ENCODE measurements at places on chromosomes 4 and X. TPM values are rescaled to one million over a fixed set of nuclear protein-coding genes. Genes with fewer than 3 reads are reported as not detected.

GRCh38 chr4:105140684-105141490 is 5.8 kb upstream of the TET2 start:
- no peaks in the 10 kb centered on the region for H3K27me3 ChIP-seq
- H3K4me3 ChIP-seq = no peak overlapping the region
- DNase-seq = peak; percentile 56
- no peaks in the 10 kb centered on the region for H3K36me3 ChIP-seq
- H3K4me1 ChIP-seq = no peaks in the 10 kb centered on the region

- H3K4me1 ChIP-seq = no peaks in the 10 kb centered on the region
- DNase-seq = no peak
- H3K27me3 ChIP-seq = no peaks in the 10 kb centered on the region
- H3K36me3 ChIP-seq = no peaks in the 10 kb centered on the region
- no peak overlapping the region for H3K27ac ChIP-seq
- H3K4me3 ChIP-seq = no peak overlapping the region
Measured at GRCh38 chr4:149055624-149056023, 613.4 kb upstream of the NR3C2 start.

DNA sequence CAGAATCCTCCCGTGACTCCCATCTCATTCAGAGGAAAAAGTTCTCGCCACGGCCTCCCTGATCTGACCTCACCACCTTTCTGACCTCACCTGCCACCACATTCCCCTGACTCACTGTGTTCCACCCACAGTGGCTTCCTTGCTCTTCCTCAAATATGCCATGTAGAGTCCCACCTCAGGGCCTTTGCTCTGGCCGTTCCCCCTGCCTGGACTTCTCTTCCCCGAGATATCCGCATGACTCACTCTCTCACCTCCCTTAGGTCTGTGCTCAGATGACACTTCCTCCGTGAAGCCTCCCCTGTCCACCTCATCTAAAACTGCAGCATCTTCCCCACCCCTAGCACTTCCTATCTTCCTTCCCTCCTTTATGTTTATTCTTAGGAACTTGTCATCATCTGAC is 7.2 kb upstream of the TSPYL2 start:
- no peaks in the 10 kb centered on the region for H3K27me3 ChIP-seq
- H3K4me1 ChIP-seq = no peaks in the 10 kb centered on the region
- H3K4me3 ChIP-seq = no peak overlapping the region
- H3K36me3 ChIP-seq = no peaks in the 10 kb centered on the region
- DNase-seq = no peak

Gene PABPC1L2B
- total RNA-seq = not detected

Gene NAA11
- 0.12 TPM for total RNA-seq

Gene PARM1
- 128 TPM for total RNA-seq

Gene ARHGEF9
- 47.9 TPM for total RNA-seq

DNA sequence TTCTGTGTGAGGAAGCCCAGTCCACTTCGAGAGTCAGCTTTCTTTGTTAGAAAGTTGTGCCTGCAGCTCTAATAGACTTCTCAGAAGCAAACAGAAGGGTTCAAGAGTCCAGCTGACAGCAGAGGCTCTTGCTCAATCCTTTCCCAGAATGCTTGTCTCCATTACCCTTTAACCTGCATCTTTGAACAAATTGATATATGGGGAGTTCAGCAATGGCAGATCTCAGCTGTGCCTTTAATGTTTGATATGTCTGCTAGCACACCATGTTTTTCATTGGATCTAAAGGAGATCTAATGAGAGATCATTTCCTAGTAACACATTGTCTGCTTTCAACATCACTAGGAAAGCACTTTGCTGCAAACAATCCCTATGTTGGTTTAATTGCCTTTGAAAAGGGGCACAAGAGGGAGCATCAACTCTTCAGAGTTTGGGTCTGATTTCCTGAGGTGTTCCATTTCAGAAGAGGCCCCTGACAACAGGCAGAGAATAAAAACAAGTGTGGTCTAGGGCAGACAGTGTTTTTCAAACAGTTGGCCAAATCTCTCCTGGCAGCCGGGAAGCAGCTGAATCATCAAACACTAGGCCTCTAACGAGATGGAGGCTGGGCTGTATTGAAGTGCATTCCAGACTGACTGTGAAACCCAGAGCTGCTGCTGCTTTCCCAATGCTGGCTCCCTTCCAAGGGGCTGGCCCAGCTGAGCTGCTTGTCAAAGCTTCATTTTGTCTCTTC is 55.5 kb downstream of the LUZP4 start:
- H3K27ac ChIP-seq = peak overlapping the region; percentile 75
- DNase-seq = peak; percentile 100
- H3K4me3 ChIP-seq = peak overlapping the region; percentile 24
- H3K4me1 ChIP-seq = peaks cover 15% of the 10 kb centered on the region
- no peaks in the 10 kb centered on the region for H3K27me3 ChIP-seq

GRCh38 chr4:59570860-59571476 is 1629.2 kb upstream of the ADGRL3 start:
- H3K27me3 ChIP-seq = no peaks in the 10 kb centered on the region
- peak overlapping the region; percentile 65 for H3K27ac ChIP-seq
- peaks cover 11% of the 10 kb centered on the region for H3K4me1 ChIP-seq
- DNase-seq = peak; percentile 67

Gene PNMA6A
- total RNA-seq = not detected

Gene ZDHHC15
- total RNA-seq = 0.67 TPM

- no peaks in the 10 kb centered on the region for H3K4me1 ChIP-seq
- H3K36me3 ChIP-seq = no peaks in the 10 kb centered on the region
- no peak overlapping the region for H3K4me3 ChIP-seq
Measured at GRCh38 chr4:189162073-189162789, 778.4 kb upstream of the FRG1 start.

DNA sequence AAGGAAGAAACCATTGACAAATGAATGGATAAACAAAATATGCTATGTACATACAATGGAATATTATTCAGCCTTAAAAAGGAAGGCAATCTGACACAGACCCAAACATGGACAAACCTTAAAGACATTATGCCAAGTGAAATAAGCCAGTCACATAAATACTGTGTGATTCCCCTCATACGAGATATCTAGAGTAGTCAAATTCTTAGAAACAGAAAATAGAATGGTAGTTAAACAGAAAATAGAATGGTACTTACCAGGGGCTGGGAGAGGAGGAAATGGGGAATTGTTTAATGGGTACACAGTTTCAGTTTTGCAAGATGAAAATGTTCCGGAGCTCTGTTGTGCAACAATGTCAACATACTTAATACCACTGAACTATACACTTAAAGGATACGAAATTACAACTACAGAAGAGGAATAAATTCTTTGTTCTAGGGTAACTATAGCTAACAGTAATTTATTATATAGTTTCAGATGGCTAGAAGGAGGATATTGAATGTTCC is 47.8 kb upstream of the DUSP21 start:
- no peak overlapping the region for H3K4me3 ChIP-seq
- no peak overlapping the region for H3K27ac ChIP-seq
- no peaks in the 10 kb centered on the region for H3K27me3 ChIP-seq
- H3K4me1 ChIP-seq = no peaks in the 10 kb centered on the region

Gene ESX1
- not detected for total RNA-seq

Gene PYURF
- total RNA-seq = 155 TPM

DNA sequence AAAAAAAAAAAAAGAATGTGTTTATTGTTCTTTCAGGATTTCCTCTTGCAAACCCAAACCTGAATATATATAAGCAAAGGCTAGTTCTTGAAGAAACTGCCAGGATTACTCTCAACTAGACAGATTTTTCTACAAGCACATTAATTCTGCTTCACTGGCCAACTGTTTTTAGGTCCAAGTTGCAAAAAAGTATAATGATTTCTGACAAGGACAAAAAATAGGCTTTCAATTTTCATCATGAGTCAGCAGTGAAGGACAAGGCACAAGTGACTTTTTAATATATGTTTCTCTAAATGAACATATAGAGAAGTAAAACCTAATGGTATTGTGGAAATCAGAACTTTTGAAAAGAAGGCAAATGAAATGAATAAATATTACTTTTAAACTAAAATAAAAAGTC is 73.7 kb downstream of the ELOVL6 start:
- H3K27me3 ChIP-seq = no peaks in the 10 kb centered on the region
- no peaks in the 10 kb centered on the region for H3K36me3 ChIP-seq
- H3K27ac ChIP-seq = no peak overlapping the region
- peaks cover 4% of the 10 kb centered on the region for H3K4me1 ChIP-seq
- DNase-seq = no peak
- H3K4me3 ChIP-seq = no peak overlapping the region

Gene PGK1
- 354 TPM for total RNA-seq

Gene YIPF6
- total RNA-seq = 34.2 TPM

- H3K4me1 ChIP-seq = no peaks in the 10 kb centered on the region
- no peaks in the 10 kb centered on the region for H3K27me3 ChIP-seq
- no peaks in the 10 kb centered on the region for H3K36me3 ChIP-seq
- no peak overlapping the region for H3K27ac ChIP-seq
- H3K4me3 ChIP-seq = no peak overlapping the region
- no peak for DNase-seq
Measured at GRCh38 chr4:101163936-101164335, 183.4 kb downstream of the PPP3CA start.

DNA sequence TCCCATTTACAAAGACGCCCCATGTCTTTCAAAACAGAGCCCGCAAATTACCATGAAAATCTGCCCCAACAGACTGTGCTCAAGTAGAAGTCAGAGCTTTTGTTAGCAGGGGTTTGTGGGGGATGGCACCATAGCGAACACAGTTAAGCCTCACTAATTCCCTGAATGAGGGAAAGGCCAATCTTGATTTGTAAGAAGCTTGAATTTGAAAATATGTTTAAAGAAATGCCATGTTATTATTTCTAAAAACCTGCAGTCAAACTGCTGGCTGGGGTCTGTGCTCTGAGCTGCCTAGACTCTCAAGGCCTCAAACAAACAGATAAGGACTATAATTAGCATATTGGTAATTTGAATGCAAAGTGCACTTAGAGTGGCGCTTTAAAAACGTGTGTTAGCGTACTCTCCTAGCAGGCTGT is 9.4 kb upstream of the PAK3 start:
- peak overlapping the region; percentile 6 for H3K27ac ChIP-seq
- no peaks in the 10 kb centered on the region for H3K36me3 ChIP-seq
- H3K4me1 ChIP-seq = peaks cover 19% of the 10 kb centered on the region
- H3K27me3 ChIP-seq = no peaks in the 10 kb centered on the region
- DNase-seq = peak; percentile 56

- no peaks in the 10 kb centered on the region for H3K27me3 ChIP-seq
- peaks cover 22% of the 10 kb centered on the region for H3K4me1 ChIP-seq
- H3K36me3 ChIP-seq = peaks cover 75% of the 10 kb centered on the region
- no peak overlapping the region for H3K4me3 ChIP-seq
- peak; percentile 87 for DNase-seq
Measured at GRCh38 chr4:186606591-186606992, 51.2 kb upstream of the MTNR1A start.

GRCh38 chrX:15475021-15475420 is 18.1 kb downstream of the PIR start:
- H3K27me3 ChIP-seq = no peaks in the 10 kb centered on the region
- no peak overlapping the region for H3K4me3 ChIP-seq
- no peak overlapping the region for H3K27ac ChIP-seq
- H3K36me3 ChIP-seq = no peaks in the 10 kb centered on the region
- no peak for DNase-seq

DNA sequence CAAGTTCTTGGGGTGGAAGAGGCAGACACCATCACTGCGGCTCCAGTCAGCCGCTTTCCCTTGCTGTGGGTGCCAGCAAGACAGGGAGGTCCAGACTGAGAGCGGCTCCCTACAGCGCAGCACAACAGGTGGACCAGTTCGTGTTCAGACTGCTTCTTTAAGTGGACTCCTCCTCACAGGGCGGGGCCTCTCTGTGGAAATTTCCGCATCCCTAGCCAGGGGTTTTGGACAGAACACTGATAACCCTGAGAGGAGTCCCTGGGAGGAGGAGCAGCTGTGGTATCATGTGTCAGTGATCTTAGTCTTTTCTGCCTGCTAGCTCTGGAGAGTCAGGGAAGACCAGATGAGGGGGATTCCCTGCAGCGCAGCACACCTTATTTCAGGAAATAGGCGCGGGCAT is 48.5 kb downstream of the MAGEC2 start:
- no peaks in the 10 kb centered on the region for H3K27me3 ChIP-seq
- peak; percentile 33 for DNase-seq
- no peak overlapping the region for H3K4me3 ChIP-seq

DNA sequence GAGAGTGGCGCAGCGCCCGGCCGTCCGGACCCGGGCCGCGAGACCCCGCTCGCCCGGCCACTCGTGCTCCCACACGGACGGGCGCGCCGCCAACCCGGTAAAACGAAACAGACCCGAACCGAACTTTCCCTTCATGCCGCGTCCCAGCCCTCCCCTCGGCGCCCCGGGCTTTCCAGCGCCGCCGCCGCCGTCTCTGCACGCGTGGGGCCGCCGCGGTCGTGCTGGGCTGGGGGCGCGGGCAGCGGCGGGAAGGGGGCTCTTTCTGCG is 222 bp downstream of the SMAD1 start:
- H3K27ac ChIP-seq = peak overlapping the region; percentile 98
- H3K4me1 ChIP-seq = 0 out of 2 replicates have a peak, but pooled peaks cover 3% of the 10 kb centered on the region
- peak overlapping the region; percentile 95 for H3K4me3 ChIP-seq
- H3K27me3 ChIP-seq = no peaks in the 10 kb centered on the region
- no peak for DNase-seq

Gene MAOB
- total RNA-seq = not detected

Gene RASSF6
- 0.08 TPM for total RNA-seq

- no peaks in the 10 kb centered on the region for H3K36me3 ChIP-seq
- H3K4me3 ChIP-seq = no peak overlapping the region
- H3K27me3 ChIP-seq = no peaks in the 10 kb centered on the region
- H3K27ac ChIP-seq = no peak overlapping the region
Measured at GRCh38 chrX:5791721-5792120, 436.9 kb downstream of the NLGN4X start.

GRCh38 chr4:31557437-31557836 is 837.3 kb downstream of the PCDH7 start:
- no peak overlapping the region for H3K27ac ChIP-seq
- no peaks in the 10 kb centered on the region for H3K27me3 ChIP-seq
- H3K4me1 ChIP-seq = 0 out of 2 replicates have a peak, but pooled peaks cover 3% of the 10 kb centered on the region
- no peak overlapping the region for H3K4me3 ChIP-seq

DNA sequence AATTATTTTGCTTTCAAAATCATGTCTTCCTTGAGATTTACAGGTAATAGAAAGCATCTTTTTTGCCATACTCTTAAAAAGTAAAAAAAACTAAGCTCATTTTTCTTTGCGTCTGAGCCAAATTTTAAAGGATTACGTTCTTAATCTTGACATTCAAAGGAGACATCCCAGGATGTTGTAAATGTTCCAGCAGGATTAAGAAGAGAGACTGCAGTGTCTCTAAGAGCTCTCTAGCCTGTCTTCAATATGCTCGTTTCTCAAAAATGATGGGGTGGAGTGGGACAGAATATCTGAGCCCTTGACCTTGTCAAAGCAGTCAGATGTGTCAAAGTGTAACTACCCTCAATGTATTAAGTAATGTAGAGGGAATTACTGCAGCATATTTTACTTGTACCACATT is 363.3 kb downstream of the PCDH7 start:
- H3K4me1 ChIP-seq = peaks cover 23% of the 10 kb centered on the region
- H3K36me3 ChIP-seq = peaks cover 20% of the 10 kb centered on the region
- H3K27me3 ChIP-seq = no peaks in the 10 kb centered on the region
- H3K4me3 ChIP-seq = no peak overlapping the region
- H3K27ac ChIP-seq = no peak overlapping the region
- no peak for DNase-seq

GRCh38 chr4:183214912-183215488 is 105.1 kb downstream of the CLDN22 start:
- no peak for DNase-seq
- no peaks in the 10 kb centered on the region for H3K4me1 ChIP-seq
- H3K4me3 ChIP-seq = no peak overlapping the region
- H3K27me3 ChIP-seq = no peaks in the 10 kb centered on the region

Gene HTN3
- not detected for total RNA-seq

Gene LRRC66
- 0.10 TPM for total RNA-seq

GRCh38 chr4:177681902-177682301 is 239.7 kb upstream of the AGA start:
- H3K4me1 ChIP-seq = no peaks in the 10 kb centered on the region
- H3K36me3 ChIP-seq = no peaks in the 10 kb centered on the region
- no peak overlapping the region for H3K27ac ChIP-seq
- no peak overlapping the region for H3K4me3 ChIP-seq
- H3K27me3 ChIP-seq = no peaks in the 10 kb centered on the region

Measured in SJCRH30 (cell line).